ENCODE measurements at places on chromosomes 6 and 20.

DNA sequence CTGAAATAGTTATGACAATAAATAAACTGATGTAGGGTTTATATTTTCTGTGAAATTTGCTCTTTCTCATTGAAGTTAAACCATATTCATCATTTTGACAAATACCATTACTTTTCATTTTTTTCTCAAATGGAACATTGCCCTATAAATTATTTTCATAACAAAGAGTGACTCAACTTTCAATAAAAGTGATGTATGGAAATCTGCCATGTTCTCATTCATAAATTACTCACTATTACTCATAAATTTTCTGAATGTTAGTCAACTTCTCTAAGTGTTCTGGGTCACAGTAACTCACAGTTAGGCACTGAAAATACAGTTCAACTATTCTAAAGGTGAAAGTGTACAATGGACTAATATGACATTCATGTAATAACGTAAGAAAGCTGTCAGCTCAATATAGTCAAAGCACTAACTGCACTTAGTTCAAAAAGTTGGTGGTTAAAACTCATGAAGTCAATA, 19.0 kb upstream of the STX11 start:
- no peak for DNase-seq

GRCh38 chr20:51831866-51832265, 29.5 kb upstream of the SALL4 start:
- no peak for DNase-seq

DNA sequence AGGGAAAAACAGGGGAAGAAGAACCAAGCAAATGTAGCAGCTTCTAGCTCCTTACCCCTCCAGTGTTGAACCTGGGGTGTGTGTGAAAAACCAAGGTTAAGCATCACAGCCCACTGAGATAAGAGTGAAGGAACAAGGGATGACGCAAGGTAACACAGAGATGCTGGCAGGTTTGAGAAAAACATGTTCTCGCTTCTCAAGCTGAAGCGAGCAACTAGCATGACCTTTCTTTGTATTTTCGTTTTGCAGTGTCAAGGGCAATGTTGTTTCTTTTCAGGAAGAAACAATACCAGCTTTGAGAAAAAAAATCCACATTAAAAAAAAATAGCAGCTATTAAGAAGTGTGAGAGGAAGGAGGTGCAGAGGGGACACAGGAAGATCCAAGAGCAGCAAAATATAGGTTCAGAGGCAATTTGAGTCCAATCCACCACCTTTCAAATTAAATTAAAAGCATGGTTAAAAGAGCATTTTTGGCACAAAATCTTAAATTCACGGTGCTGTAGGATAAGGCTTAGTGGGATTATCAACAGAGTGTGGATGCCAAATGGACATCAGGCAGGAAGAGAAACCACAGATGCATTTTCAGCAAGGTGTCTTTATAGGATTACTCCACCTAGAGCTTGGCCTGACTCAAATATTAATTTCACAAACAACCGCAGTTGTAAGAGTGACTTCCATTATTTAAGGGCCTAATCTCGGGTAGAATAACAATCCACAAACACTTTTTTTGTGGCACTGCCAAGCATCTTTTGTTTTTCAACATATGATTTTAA, 70.9 kb downstream of the SYNE1 start:
- DNase-seq: no peak

DNA sequence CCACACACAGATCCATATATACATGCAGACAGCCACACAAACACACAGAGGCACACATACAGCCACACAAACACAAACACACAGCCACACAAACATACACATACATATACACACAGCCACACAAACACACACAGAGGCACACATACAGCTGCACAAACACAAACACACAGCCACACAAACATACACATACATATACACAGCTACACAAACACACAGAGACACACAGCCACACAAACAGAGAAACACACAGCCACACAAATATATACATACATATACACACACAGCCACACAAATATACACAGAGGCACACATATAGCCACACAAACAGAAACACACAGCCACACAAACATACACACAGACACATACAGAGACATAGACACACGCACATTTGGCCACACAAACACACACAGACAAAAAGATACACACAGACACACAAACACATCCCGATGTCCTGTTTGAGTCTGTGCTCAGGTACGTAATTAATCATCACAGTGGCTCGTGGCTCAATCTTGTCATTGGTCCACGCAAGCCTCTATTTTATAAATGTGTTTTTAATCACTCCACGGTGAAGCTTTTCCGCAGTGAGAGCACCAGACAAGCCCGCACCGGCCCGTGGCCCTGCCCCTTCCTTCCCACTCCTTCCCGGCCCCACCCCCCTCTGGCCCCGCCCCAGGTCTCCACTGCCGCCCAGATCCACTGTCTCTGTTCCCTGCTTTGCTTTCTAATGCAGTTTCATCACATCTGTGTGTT, 135.3 kb downstream of the CDH4 start:
- DNase-seq: no peak

GRCh38 chr20:9422321-9423057, 91.9 kb upstream of the LAMP5 start:
- no peak for DNase-seq
